Stimulated activated naive CD8-positive, alpha-beta T cell treated with anti-CD3 and anti-CD28 coated beads, Interleukin-15, Interleukin-2, amounts not matched to agents 100 U/mL and 50 U/mL, for 24 hours (primary cell): ENCODE measurements at places on chromosomes 16 and 17.

DNA sequence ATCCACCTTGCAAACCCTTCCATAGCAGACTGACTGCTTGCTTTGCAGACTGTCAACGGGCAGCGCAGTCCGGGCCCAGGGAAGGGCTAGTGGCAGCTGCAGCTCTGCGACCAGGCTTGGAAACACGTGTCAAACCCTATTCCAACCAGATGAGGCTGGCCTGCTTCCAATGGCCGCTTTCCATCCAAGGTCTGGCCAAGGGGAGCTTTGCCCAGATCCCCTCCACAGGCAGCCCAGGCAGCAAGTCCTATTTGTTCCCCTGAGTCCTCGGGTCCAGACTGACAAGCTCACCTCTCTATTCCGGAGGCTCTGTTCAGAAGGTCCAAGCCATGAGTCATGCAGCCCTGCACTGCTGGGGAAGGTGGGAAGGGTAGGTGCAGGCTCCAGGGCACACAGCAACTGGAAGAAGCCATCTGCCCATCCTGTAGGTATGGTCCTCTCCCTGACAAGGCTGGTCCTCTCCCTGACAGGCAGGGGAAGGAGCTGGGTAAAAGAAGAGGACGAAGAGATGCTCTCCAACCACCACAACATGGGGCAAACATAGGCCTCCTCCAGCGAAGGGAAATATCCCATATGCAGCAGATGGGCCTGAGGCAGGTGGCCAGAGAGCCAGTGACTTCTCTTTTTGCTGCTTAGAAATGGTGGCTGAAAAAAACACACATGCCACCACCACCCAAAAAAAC, 22.6 kb upstream of the AXIN2 start:
- DNase-seq: no peak

GRCh38 chr17:58755577-58756245, at the start of gene PPM1E:
PPM1E (plus strand) TSS chr17:58755854.
- peak; percentile 59 for DNase-seq

- DNase-seq: no peak
Observed at GRCh38 chr17:58192612-58193011, at the start of gene EPX. EPX (plus strand) TSS chr17:58192726; CDS start chr17:58192847, 121 bp downstream.

GRCh38 chr17:36691606-36692005, 90.2 kb downstream of the MRM1 start:
- no peak for DNase-seq

DNA sequence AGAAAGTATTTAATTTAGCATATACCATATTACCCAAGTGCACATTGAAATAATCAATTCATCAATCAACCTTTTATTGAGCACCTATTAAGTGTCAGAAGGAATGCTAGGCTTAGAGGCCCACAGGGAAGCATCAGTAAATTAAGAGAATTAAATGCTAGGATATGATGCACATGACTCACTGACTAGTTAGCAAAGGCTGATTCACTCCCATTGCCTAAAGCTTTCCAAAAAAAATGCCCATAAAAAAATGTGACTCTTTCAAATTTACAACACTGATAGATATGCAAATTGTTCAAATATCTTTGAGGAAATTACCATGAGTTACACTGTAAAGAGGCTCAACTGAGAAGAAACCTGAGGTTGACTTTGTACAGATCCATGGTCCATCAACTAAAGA, 883.3 kb downstream of the CDH11 start:
- DNase-seq: no peak

DNA sequence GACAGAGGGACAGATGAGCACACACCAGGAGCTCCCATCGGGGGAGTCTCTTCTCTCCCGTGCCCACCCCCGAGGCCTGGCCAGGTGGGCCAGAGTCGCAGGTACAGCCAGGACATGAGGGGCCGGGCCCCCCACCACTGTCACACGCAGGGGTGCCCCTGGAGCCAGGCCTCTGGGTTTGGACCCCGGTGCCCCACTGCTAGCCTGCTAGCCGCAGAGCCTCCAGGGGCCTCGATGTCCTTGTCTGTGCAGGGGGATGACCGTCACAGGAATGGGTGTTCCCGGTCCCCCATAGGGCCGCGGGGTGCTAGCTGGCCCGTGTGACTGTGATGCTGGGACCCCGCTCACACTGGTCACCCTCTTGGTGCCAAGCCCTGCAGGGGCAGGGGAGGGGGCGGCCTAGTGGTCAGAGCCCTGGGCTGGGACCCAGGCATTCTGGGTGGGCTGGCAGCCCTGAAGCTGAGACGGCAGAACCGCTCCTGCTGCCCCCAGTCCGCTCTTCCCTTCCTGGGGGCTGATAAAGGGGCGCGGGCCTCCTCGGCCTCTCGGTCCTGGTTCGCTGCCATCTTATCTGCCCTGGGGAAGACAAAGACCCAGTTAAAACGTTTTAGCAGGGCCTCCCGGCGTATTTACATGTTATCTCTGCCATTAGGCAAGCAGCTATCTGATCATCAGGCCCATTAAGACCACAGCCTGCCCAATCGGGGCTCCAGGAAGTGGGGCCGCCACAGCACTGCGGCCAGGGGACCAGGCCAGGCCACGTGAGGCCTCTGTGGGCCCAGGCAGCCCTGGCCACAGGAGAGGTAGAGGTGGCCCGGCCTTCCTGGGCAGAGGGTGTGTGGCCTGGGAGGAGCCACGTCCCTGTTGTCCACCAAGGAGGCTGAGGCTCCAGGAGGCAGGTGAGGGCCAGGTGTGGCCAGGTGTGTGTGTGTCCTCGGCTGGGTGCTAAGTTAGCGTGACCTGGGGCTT, 57.2 kb upstream of the ZC3H18 start:
- no peak for DNase-seq

GRCh38 chr17:36653856-36654255, 52.5 kb downstream of the MRM1 start:
- no peak for DNase-seq

GRCh38 chr16:47732523-47733111, 271.5 kb downstream of the PHKB start:
- DNase-seq: peak; percentile 22

GRCh38 chr17:2172077-2172851, 117.4 kb downstream of the HIC1 start:
- DNase-seq: no peak

DNA sequence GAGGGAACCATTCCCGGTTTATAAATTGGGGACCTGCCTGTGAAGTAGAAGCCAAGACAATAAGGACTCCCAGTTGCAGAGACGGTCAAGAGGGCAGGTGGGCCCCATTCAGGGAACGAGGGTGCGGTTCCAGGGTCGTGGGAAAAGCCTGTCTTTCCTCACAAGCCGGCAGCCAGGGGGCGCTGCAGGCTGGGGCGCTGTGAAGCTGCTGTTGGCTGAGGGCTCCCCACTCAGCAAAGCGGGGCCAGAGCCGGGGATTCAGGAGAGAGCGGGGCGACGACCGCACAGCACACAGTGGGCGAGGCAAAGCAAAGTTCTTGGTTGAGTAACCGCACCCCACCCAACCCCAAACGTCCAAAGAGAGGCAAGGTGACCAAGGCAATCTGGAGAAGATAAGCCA, 24.9 kb downstream of the CDRT15 start:
- peak; percentile 49 for DNase-seq

DNA sequence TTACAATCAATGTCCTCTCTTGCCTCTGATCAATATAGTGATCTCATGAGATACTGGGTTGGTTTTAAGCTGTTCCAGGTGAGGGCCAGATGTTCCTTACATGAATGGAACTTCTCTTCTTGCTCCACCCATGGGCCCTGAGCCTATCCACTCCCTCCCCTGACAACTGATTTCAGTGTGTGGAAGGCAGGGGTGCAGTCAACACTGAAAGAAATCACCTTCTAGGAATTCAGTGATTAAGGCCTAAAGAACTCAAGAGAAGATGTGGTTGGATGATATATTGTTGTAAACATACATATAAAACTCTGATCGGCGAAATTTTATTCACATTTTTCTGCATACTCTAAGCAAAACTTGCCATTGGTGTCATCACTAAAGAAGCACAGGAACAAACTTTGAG, 6.7 kb upstream of the GOSR2 start:
- DNase-seq: no peak

GRCh38 chr17:43020030-43020621, 2.1 kb downstream of the VAT1 start:
- no peak for DNase-seq

GRCh38 chr17:77343031-77343800, 202.4 kb downstream of the SEC14L1 start:
- peak; percentile 3 for DNase-seq

DNA sequence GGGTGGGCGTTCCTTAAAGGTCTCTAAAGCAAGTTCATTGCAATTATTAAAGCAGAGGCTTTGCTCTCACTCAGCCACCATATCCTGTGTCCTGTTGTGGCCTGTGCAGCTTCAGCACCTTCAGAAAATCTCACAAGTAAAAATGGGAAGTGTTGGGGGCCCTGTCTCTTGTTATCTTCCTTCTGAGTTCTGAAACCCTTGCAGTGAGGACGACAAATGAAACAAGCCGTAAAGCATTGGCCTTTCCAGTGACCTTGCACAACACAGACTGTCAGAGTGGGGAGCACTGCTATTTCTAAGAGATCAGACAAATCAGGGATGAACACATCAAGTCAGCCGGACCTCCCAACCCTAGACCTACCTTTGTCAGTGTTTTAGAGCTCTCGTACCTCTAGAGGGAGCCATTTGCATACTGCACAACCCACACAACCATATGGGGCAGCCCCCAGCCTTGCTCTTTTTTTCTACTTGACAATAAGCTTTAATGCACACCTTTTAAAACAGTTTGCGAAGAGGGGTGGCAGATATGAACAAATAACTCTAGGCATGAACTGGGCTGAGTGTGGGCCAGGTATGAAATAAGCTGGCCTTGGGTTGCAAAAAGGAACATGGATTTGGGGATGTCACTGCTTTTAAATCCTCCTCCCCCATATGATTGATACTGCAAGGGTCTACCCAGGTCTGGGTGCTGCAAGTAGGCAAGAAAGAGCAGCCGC, 89.8 kb downstream of the KATNIP start:
- peak; percentile 18 for DNase-seq

DNA sequence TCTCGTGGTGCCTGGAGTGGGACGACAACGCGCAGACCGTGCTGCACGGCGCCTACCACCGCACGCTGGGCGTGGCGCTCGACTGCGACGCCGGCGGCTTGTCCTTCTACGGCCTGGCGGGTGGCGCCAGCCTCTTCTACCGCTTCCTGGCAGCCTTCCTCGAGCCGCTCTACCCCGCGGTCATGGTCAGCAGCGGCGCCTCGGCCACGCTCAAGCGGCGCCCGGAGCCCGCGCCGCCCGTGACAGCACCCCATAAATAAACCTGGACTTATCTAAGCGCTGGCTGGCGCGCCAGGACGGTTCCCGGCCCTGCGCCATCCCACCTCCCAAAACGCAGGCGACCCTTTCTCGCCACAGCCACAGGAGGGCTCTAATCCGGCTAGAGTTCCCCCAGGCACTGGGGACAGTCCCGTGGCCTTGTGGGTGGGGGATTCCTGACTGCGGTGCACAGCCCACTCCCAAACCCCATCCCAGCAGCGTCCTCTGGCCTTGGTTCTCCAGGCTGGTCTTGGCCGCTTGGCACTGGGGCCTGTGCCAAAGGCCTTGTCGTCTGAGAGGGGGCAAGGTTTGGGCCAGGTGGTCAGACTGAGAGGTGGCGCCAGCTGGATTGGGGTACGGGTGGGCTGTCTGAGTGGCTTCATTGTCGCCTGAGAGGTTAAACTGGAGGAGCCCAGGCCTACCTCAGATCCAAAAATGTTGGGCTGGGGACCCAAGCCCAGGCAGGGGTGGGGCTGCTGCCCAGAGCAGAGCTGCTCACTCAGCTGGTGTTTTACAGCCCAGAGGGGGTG, 10.1 kb upstream of the SLC16A5 start:
- peak; percentile 64 for DNase-seq

DNA sequence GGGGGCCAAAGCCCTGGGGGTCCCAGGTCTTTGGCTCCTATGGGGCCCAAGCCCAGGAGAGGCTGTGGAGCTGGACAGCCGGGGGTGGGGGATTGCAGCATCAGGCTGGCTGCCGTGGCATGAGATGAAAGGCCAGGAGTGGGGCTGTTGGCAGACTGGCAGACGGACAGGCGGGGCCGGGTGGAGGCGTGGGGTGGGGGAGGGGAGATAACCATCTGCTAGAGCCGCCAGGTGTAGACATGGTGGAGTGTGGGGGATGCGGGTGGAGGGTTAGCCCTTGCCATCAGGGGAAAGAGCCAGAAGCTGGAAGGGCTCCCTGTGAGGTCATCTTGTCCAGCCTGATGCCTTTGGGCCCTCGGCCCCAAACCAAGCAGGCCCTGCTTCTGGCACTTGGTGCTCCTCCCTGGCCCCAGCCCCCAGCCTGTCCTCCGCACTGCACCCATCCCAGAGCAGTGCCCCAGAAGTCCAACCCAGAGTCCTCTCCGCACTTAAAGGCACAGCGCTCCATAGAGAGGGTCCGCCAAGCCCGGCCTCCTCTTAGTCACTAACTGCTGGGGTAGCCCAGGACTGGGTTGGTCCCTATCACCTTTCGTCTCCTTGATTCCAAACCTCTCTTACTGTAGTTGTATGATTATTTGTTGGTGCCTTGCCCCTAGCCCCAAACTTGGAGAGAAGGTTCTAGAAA, 33.3 kb upstream of the DLX4 start:
- DNase-seq: no peak

- DNase-seq: no peak
Observed at GRCh38 chr17:16937431-16937830, 34.5 kb downstream of the TNFRSF13B start.

DNA sequence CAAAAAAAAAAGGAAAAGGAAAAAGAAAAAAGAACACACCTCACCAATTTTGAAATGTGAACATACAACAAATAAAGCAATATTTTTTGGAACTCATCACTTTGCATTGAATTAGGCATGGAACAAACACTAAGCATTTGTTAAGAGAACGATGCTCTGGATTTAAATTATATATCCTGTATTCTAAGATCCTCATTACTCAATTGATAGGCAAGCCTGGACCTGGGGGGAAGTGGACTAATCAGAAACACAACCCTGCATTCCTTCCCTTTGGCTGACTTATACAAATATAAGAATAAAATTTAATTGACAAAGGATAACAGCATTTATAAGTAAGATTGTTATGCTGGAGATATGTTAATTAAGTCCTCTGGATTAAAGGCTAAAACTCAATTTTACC, 2.2 kb downstream of the GJC1 start:
- DNase-seq: no peak

- peak; percentile 79 for DNase-seq
Observed at GRCh38 chr17:17682737-17683680, 1.8 kb downstream of the RAI1 start.

- peak; percentile 74 for DNase-seq
Observed at GRCh38 chr17:82882715-82883418, 43.0 kb upstream of the ZNF750 start.

- DNase-seq: peak; percentile 23
Observed at GRCh38 chr17:44556166-44556831, 985 bp upstream of the FZD2 start.
